ENCODE measurements at places on chromosomes 7 and 10.

GRCh38 chr7:29924006-29924405 lies 65.6 kb downstream of the SCRN1 start:
- peaks cover 4% of the 10 kb centered on the region for H3K27me3 ChIP-seq
- DNase-seq: no peak
- H3K36me3 ChIP-seq: no peaks in the 10 kb centered on the region

- DNase-seq: no peak
- no peaks in the 10 kb centered on the region for H3K4me1 ChIP-seq
- H3K27me3 ChIP-seq: no peaks in the 10 kb centered on the region
- H3K27ac ChIP-seq: no peak overlapping the region
- no peaks in the 10 kb centered on the region for H3K36me3 ChIP-seq
- H3K4me3 ChIP-seq: no peak overlapping the region
Observed at GRCh38 chr10:1462994-1463633, 274.2 kb downstream of the ADARB2 start.

DNA sequence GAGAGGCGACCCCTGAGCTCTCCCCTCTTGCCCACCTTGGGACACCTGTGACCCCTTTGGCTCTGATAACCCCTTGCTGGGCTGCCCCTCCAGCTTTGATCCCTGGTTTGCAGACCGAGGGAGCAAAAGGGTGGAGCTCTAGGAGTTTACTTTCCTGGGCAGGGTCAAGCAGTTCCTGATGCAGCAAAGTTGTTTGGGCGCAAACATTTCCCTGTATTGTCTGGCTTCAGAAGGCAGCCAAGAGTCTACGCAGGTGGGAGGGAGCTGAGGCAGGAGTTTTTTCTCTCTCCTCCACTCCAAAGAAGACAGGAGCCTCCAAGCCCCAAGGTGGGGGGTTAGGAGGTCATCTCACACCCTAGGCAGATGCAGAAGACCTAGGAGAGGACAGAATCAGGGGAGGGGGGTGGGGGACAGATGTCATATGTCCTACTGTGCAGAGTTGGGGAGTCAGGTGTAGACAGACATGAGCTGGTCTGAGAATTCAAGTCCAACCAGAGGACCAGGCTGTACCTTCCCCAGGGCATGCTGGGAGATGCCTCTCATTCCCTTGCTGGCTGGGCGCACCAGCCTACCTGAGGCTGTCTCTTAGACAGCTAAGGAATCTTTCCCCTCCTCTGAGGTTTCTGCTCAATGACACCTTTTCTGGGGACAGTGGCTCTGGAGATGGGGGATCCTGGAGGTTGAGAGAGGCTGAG lies 20.5 kb downstream of the TMEM270 start:
- no peak overlapping the region for H3K4me3 ChIP-seq
- no peak overlapping the region for H3K27ac ChIP-seq
- H3K27me3 ChIP-seq: no peaks in the 10 kb centered on the region
- no peak for DNase-seq
- H3K4me1 ChIP-seq: no peaks in the 10 kb centered on the region

- no peaks in the 10 kb centered on the region for H3K4me1 ChIP-seq
- no peak for DNase-seq
- no peak overlapping the region for H3K4me3 ChIP-seq
Observed at GRCh38 chr10:31694929-31695837, 233.4 kb downstream of the ARHGAP12 start.

Measured in effector memory CD4-positive, alpha-beta T cell (primary cell).